GM18507 (cell line): ENCODE measurements at places on chromosomes 3 and 15.

GRCh38 chr3:97999994-98000393, 27.8 kb upstream of the RIOX2 start:
- no peak for DNase-seq

GRCh38 chr3:46030626-46031025, 3.3 kb upstream of the XCR1 start:
- DNase-seq: no peak

- DNase-seq: no peak
Observed at GRCh38 chr3:18780959-18781358, 355.8 kb upstream of the SATB1 start.

GRCh38 chr3:58952128-58952917, 97.5 kb downstream of the CFAP20DC start:
- DNase-seq: peak; percentile 2

- DNase-seq: no peak
Observed at GRCh38 chr3:153657461-153657860, 463.7 kb upstream of the ARHGEF26 start.

- DNase-seq: peak; percentile 61
Observed at GRCh38 chr3:128075522-128076482, 23.6 kb downstream of the SEC61A1 start.

DNA sequence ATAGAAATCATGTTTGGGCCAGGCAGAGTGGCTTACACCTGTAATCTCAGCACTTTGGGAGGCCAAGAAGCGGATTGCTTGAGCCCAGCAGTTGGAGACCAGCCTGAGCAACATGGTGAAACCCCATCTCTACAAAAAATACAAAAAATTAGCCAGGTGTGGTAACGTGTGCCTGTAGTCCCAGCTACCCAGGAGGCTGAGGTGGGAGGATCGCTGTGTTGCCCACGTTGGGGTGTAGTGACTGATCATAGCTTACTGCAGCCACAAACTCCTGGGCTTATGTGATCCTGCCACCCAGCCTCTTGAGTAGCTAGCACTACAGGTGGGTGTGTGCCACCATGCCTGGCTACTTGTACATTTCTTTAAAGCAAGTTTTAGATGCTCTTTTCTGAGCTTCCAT, 114.3 kb downstream of the WDR76 start:
- no peak for DNase-seq
